ENCODE measurements at places on chromosomes 12 and 14.

DNA sequence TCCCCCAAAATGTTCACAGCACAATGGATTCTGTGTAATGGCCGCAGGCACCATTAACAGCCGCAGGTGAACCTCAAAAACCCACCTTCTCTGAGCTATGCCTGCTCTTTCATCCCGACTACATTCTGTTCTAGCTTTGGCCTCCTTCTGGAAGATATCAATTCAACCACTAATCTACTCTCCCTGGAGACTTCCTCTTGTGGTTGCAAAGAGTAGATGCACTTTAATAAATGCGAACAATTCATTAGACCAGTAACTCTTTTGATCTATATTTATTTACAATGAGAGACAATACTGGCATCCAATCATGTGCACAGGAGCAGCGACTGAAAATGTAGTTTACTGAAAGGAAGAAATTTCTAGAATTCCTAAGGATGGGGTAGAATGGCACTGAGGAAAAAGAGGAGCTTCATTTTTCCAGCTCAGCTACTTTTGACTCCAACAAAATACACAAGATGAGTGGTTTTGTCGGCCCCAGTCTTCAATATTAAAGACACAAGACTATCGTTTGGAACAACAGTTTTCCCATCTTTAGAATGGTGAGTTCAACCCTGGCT lies 5.3 kb downstream of the GRIN2B start:
- no peak for DNase-seq

- no peak for DNase-seq
Measured at GRCh38 chr14:69693145-69693544, 73.8 kb upstream of the SRSF5 start.

DNA sequence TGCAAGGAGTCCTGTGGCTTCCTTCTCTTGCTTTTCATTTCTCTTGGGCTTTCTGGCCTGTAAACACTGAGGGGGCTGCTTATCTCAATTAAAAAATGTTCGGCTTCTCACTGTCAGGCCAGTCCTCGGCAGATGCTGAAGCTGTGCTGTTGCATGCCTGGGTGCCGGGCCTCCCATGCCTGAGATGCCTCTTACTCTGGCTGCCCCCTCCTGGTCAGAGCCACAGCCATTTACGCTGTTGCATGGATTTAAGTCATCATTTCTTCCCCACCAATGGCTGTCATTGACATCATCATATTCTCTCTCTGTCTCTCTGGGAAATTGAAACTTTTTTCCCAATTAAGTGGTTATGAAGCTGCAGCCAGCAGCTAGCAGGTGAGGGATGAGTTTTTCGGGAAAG lies 53.7 kb downstream of the FOXN4 start:
- no peak for DNase-seq

GRCh38 chr14:32702562-32702961 lies 236.1 kb upstream of the NPAS3 start:
- DNase-seq: peak; percentile 73

DNA sequence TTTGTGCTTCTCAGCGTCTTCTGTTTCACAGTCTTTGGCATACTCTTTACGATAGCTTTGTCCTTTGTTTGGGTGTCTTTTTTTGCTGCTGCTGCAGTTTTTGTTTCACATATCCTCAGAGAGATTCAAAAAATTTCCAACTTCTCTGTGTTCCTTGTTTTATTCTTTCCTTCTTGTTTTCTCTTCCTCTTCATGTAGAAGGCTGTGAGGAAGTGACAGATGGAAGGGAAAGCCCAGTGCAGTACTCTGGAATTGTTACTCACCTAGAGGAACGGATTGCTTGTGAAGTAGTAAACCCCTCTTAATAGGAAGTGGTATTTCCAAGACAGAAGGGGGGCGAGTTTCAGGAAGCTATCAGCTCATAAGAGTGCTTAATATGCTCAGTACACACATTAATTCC lies 1.7 kb downstream of the CREBL2 start:
- DNase-seq: no peak

- DNase-seq: no peak
Measured at GRCh38 chr12:5465384-5465783, 33.5 kb downstream of the NTF3 start.

DNA sequence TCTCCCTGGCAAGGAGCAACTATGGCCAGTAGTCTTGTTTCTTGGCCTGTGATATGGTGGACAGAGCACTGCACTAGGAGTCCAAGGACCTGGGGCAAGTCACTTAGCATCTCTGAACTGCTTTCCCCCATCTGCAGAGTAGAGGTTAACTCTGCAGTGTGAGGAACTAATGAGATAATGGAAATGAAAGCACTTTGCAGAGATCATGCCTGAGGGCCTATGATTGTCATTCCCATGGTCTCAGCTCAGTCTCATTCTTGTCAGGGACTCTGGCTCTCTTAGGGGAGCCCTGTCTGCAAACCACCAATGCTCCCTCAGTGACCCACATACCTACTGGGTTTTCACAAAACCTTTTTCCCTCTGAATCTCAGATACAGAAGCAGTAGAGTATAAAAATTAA lies 6.5 kb upstream of the PNMA1 start:
- DNase-seq: no peak

DNA sequence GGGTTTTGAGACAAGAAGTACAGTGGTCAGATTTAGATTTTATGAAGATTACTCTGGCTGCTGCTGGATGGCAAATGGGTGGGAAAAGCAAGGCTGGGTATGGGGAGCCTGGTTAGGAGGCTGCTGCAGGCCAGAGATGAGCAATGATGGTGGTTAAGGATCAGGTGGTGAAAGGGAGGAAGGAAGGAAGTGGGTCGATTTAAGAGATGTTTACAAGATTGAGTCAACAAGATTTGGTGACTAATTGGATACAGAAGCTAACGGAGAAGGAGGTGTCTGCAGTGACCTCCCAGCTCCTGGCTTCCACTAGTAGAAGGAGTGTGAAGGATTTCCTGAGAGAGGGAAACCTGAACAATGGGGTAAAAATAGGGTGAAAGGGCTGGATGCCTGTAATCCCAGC lies 18.7 kb downstream of the NOS1 start:
- no peak for DNase-seq

GRCh38 chr14:72186523-72186922 lies 254.3 kb downstream of the RGS6 start:
- DNase-seq: no peak

DNA sequence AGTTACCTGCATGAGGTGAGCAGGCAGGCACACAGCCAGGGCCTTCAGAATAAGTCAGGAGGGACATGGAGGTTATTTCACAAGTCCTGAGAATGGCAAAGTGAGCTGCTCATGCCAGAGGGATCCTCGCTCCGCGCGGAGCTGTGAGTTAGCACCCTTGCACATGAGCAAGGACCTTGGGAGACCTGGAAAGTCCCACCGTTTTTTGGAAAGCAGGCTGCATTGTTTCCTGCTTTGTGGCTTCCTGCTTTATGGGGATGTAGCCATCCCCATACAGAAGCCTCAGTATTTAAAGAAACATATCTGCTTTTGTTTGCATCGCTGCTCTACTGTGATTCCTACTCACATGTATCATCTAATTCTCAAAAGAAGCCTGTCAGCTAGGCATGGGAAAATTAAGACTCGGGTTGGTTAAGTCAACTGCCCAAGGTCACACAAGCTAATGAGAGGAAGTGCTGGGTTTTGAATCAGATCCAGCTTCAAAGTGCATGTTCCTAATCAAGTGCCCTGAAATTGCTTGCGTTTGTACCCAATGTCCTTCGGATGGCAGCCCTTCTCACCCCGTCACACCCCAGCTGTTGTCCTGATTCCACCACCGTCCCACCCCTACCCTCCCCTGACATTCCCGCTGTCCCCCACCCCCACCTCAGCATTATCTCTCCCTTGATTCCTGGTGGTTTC lies 106.2 kb downstream of the CRACR2A start:
- no peak for DNase-seq

GRCh38 chr14:92392711-92393110 lies 69.7 kb downstream of the SLC24A4 start:
- no peak for DNase-seq

GRCh38 chr12:32302218-32303173 lies 96.9 kb upstream of the FGD4 start:
- peak; percentile 72 for DNase-seq
